Stimulated activated CD8-positive, alpha-beta memory T cell treated with anti-CD3 and anti-CD28 coated beads, Interleukin-7, amount 100 ng/mL, for 1 hour (primary cell): ENCODE measurements at places on chromosomes 5 and 9.

- no peak for DNase-seq
Observed at GRCh38 chr9:35404865-35405264, 85.0 kb upstream of the RUSC2 start.

- no peak for DNase-seq
Observed at GRCh38 chr9:123484130-123484529, 128.1 kb downstream of the CRB2 start.

- no peak for DNase-seq
Observed at GRCh38 chr5:110844251-110844650, 105.4 kb downstream of the SLC25A46 start.

DNA sequence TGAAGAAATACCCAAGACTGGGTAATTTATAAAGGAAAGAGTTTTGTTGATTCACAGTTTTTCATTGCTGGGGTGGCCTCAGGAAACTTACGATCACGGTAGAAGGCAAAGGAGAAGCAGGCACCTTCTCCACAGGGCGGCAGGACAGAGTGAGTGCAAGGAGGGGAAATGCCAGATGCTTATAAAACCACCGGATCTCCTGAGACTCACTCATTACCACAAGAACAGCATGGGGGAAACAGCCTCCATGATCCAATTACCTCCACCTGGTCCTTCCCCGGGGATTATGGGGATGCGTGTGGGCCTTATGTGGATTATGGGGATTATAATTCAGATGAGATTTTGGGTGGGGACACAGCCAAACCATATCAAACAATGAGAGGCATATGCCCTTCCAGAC lies 18.5 kb upstream of the RORB start:
- DNase-seq: no peak

DNA sequence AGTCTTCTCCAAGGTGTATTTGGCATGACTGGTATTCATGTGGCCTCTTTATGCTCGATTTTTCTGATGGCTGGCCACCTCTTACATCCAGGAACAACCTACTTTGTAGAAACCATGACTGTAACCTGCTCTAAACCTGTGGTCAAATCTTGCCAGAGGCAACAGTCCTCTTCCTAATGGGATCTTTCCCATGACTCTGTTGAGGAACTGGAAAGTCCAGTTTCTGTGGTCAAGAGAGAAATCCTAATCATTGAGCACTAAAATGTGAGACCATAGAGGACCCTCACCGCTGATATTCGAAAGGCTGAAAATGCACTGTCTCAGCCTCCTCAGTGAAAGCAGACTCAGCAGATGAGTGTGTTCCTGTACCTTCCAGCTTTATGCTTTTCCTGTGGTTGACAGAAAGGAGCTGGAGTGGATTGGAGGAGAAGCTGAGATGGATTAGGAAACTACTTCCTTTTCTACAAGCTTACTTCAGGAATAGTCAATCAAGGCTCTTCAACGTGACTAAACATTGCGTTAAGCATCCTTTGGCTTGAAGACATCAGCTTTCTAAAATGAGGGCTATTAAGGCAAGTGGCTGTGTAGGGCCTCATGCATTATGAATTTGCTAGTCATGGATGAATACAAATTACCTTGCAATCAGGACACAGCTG lies 69.7 kb upstream of the DAPK1 start:
- no peak for DNase-seq

- DNase-seq: no peak
Observed at GRCh38 chr9:115230924-115231515, 113.1 kb upstream of the TNC start.

- DNase-seq: no peak
Observed at GRCh38 chr5:161385027-161385426, 161.5 kb downstream of the GABRB2 start.

GRCh38 chr5:42948961-42949347 lies 91.2 kb downstream of the ANXA2R start:
- DNase-seq: no peak

DNA sequence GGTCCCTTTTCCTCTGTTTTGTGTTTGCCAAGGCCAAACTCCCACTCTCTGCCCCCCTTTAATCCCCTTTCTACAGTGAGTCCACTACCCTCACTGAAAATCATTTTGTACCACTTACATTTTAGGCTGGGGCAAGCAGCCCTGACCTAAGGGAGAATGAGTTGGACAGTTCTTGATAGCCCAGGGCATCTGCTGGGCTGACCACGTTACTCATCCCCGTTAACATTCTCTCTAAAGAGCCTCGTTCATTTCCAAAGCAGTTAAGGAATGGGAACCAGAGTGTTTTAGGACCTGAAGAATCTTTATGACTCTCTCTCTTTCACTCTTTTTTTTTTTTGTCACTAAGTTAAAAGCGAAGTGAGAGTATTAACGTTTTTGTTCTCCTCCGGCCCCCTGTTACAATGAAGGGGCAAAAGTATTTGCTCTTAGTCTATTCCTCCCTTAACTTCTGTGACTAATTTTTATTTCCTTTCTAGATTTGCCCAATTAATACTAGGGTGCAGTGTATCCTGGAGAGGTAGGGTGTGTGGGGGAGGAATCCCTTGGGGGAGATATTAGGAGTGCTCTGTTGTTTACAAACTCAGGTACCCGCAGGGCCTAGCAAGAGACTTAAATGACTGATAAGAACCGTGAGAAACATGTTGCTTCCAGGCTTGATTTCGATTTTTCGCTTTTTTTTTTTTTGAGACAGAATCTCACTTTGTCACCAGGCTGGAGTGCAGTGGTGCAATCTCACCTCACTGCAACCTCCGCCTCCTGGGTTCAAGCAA lies 14.7 kb downstream of the GM2A start:
- DNase-seq: no peak

- no peak for DNase-seq
Observed at GRCh38 chr9:113631871-113632665, 168.5 kb downstream of the RGS3 start.

GRCh38 chr5:142569905-142570304 lies 116.0 kb downstream of the FGF1 start:
- DNase-seq: no peak

GRCh38 chr9:121950441-121950840 lies 142.7 kb downstream of the TTLL11 start:
- DNase-seq: no peak

- no peak for DNase-seq
Observed at GRCh38 chr9:114006931-114007691, 71.0 kb downstream of the AMBP start.

GRCh38 chr5:43233946-43234345 lies 41.9 kb downstream of the NIM1K start:
- DNase-seq: no peak

DNA sequence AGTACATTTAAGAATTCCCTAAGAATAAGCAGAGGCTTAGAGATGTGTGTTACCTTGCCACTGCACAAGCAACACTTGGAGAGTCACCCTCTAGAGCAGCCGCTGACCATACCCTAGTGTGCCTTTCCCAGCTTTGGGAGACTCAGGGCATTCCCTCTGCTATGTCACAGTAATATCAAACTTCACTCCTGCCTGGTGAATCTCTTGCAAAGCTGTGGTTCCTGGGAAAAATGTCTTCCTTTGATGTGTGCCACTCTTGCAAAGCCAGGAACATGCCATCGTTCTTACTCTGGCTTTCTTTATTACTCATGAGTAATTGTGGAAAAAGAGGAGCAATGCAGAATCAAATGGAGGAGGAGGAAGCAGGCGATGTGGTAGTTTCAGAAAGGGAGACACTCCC lies 173.2 kb downstream of the CCDC192 start:
- DNase-seq: no peak

DNA sequence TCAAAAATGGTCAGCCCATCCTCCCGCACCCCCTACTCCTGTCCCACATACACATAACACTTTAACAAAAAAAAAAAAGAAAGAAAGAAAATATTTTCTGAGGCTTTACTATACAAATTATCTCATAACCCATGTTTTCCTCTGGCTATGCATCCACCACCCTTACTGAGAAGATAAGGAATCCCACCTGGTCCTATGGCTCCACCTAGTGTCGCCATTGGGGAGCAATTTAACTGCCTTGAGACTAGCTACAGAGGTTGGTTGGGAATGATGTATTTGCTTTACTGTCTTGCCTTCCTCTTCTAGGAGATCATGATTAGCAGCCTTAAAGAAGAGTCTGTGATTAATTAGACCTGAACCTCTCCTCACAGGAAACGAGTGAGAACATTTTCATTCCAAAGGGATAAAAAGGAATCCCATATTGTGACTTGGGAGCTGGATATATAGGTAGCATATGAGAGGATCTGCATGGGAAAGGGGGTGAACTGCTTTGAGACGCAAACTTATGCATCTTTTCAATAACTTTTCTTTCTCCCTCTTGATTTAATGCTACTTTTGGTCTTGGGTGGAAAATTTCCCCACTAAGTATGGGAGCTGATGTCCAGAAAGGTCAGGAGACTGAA lies 77.7 kb upstream of the SELENOP start:
- peak; percentile 30 for DNase-seq

DNA sequence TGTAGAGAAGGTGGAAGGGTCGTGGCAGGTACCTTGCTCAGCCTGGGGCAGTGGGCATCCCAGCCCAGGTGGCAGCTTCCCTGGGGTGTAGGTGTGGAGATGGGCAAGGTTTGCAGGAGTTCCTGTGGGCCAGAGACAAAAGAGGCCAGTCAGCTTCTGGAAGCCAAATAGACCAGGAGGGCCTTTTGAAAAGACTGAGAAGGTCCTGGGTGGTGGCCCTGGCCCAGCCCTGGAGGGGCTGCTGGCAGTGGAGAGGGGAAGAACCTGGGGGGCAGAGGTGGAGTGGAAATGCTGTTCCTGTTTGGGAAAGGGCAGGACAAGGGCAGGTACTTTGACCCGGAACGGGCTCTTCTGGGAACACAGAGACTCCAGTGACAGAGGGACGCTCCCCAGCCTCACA lies 7.0 kb upstream of the IL3 start:
- no peak for DNase-seq

- DNase-seq: no peak
Observed at GRCh38 chr9:127446713-127447415, 4.3 kb downstream of the RPL12 start.

GRCh38 chr5:149239917-149240316 lies 31.7 kb upstream of the AFAP1L1 start:
- no peak for DNase-seq

- DNase-seq: no peak
Observed at GRCh38 chr5:5932824-5933223, 445.5 kb downstream of the MED10 start.
